ENCODE measurements at places on chromosomes 4 and X.

DNA sequence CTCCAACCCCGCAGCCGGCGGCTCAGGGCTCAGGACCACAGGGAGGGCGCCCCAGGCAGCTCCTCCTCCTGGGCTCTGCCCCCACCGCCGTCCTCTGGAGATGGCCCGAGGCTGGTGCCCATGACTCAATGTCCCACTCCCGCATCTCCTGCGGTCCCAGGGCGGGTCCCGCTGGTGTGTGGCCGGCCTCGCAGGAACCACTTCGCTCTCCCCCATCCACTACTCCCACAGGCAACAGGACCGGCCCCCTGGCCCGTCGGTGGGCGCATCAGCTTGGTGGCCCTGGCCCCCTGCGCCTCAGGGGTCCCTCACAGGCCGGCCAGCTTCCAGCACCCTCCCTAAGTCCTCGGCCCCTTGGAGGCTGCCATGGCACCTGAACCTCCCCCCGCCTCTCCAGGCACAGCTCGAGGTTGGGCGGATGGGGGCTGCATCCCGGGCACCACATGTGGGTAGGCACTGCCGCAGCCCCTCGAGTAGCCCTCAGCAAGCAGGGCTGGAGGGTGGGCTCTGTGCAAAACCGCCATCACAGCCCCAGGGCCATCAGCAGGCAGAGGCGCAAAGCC, 22.8 kb upstream of the SPON2 start:
- DNase-seq, result no peak

- DNase-seq, result no peak
Measured at GRCh38 chr4:25144870-25145481, 15.3 kb downstream of the SEPSECS start.

GRCh38 chr4:55762819-55763218, 56.8 kb upstream of the EXOC1L start:
- no peak for DNase-seq

GRCh38 chrX:68789966-68790365, 38.9 kb upstream of the EFNB1 start:
- no peak for DNase-seq

GRCh38 chr4:6472008-6472386, 417 bp downstream of the PPP2R2C start:
- no peak for DNase-seq

GRCh38 chr4:182918791-182919302, 1.7 kb upstream of the DCTD start:
- DNase-seq, result no peak

DNA sequence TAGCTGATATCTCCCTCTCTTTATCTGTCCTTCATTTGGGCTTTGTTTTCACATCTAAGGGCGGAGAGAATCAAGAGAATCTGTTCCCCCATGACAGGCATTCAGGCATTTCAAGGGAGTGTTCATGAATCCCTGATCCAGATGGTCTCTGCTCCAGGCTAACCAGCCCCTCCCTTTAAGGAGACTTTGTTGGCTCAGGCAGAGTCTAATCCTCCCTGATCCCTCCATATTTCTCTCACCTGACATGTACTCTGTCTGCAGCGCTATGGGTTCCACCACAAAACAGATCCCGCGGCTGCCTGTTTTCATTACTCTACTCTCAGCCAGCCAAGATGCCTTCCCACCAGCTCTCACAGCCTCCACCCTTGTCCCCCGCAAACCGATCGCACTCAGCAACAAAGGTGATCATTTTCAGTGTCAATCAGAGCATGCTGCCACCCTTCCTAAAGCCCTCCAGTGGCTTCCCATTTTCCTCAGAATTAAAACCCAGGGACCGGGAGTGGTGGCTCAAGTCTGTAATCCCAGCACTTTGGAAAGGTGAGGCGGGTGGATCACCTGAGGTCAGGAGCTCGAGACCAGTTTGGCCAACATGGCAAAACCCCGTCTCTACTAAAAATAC, 30.3 kb upstream of the SLC2A9 start:
- DNase-seq, result no peak

DNA sequence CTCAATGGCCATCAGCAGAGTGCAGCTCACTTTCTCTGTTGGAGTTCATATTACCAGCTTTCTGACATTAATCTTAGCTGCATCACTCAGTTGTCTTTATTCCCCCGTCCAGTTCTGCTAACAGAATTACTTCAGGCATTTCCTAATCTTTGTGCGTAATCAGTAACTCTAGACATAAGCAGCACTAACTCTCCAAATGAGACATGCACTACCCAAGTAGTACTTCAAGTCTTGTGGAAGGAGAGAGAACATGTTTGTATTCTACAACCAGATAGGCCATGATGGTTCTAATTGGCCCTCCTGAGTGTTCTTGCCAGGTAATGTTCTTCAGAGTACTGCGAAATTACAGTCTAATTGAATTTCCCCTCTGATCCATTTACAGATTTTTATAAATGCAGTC, 448.5 kb upstream of the RPS6KA3 start:
- no peak for DNase-seq

Measured in smooth muscle cell of the brain vasculature (primary cell).